ENCODE measurements at places on chromosomes 3 and 15.

- DNase-seq, result no peak
These were observed 32.4 kb downstream of the SEC61A1 start for GRCh38 chr3:128084675-128085021.

- peak; percentile 19 for DNase-seq
These were observed at the start of gene SPTSSB for GRCh38 chr3:161371441-161372320. SPTSSB (minus strand) TSS chr3:161371517; CDS start chr3:161346323, 25,194 bp downstream.

DNA sequence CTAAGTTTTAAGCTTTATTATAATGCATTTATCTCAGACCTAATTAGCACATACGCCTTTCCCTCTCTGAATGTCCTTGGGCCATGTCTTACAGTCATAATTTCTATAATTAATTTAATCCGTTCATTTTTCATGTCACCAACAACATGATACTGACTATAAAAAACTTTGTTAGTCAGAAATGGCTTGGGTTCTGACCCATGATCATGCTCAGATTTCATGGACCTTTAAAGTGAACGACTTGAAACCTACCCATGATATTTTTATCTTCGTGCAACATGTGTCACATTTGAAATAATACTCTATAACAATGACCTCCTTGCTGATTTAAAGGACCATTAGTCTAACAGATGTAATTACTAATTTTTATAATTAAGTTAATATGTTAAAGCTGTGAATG lies 1033.8 kb downstream of the DIPK2A start:
- DNase-seq, result no peak

DNA sequence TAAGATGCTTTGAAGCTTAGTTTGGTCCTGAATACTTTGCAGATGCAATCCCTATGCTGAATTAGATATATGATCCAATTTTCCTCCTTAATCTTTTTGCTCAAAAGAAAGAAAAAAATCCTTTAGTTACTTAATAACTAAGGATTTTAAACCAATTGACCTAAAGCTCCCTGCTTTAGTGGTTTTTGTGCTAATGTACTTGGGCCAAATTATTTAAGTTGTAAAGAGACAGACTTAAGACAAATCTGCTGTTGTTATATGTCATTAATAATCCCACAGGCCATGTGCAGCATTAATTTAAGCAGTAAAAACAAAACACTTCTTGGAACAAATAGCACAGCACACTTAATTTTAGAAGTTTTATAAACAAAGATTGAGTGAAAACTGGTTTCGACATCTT lies 776.1 kb upstream of the SEMA6D start:
- DNase-seq, result no peak

DNA sequence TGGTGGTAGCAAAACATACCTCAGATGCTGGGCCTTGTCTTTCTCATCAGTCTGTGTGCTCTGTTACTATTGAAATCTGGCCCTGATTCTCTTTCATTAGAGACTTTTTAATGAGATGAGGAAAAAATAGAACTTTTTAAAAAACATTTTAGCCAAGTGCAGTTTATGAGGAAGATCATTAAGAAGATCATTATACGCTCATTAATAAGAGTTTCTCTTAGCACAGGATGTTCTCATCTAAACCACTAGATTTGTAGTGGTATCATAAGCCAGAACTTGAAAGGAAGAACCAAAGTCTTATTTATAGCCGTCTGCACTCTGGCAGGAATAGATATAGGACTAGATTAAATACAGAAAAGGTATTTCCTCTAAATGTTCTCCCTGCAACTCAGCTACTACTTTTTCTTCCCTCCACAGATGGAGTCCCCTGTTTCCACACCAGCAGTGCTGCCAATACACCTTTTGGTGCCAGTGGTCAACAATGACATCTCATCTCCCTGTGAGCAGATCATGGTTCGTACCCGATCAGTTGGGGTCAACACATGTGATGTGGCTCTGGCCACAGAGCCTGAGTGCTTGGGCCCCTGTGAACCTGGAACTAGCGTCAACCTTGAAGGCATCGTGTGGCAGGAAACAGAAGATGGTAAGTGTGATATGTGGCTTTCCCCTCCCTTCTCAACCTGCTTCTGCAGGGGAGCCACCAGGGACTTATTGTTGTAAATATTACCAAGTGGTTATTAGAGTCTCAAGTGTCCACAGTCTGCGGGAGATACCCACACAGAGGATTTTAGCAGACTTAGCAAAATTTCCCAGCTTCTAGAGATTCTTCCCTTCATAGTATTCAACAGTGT lies 152.8 kb downstream of the RBPMS2 start:
- DNase-seq, result no peak

- DNase-seq, result no peak
These were observed 681.2 kb downstream of the SQOR start for GRCh38 chr15:46316024-46316423.

- no peak for DNase-seq
These were observed 26.8 kb upstream of the CYP11A1 start for GRCh38 chr15:74394090-74394846.

DNA sequence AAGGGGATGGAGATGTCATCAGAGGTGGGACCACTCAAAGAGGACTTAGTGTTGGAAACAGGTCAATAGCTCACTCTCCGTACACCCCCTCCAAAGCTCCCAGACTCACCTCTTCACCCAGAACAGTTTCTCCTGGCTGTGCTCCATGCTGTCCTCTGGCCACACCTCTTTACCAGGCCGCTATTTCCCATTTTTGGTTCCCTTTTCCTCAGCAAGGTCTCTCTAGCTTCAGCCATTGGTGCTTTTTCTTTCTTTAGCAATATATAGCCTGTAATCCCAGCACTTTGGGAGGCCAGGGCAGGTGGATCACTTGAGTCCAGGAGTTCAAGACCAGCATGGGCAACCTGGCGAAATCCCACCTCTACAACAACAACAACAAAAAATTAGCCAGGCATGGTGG lies 123.6 kb upstream of the SMAD3 start:
- no peak for DNase-seq

- no peak for DNase-seq
These were observed 59.8 kb upstream of the KLHL25 start for GRCh38 chr15:85854345-85855097.

DNA sequence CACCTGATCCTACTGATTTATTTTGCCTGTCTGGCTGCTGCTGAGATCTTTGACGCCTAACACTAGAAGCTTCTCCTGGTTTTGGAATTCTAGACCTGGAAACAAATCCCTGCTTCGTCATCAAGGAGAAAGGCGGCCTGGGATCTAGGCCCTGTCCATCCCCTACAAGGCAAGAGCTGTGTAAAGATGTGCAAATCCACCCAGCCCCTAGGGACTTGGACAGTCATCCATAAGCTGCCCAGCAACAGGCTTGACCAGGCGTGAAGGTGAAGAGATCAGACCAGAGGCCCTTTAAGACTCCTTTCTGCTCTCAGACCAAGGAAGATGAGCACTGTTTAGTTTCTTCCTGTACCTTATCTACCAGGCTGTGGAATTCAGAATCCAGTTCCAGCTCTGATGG lies 32.2 kb downstream of the SLC41A3 start:
- DNase-seq, result no peak

DNA sequence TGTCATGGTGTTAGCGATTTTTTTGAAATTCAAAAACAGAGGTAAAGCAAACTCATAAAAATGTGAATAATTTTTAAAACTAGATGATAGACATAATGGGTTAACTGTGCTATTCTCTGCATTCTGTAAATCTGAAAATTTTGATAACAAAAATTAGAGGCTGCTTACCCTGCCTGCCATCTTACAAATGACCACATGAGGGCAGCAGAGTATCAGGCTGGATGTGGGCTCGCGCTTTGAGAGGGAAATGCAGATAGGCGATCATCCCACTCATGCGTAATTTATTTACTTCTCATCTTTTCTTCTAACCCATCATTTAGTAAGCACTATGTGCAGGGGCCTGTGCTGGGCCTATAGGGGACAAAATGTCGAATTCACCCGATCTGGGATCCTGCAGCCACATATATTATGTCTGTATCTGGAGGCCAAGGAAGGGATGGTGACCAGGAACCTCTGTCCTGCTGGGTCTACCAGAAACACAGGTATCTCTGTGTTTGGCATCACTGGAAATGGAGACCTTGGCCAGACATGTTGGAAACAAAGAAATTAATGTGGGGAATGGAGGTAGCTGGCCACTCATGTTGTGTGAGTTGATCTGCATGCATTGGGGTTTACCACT lies 7.8 kb upstream of the RAD18 start:
- no peak for DNase-seq

DNA sequence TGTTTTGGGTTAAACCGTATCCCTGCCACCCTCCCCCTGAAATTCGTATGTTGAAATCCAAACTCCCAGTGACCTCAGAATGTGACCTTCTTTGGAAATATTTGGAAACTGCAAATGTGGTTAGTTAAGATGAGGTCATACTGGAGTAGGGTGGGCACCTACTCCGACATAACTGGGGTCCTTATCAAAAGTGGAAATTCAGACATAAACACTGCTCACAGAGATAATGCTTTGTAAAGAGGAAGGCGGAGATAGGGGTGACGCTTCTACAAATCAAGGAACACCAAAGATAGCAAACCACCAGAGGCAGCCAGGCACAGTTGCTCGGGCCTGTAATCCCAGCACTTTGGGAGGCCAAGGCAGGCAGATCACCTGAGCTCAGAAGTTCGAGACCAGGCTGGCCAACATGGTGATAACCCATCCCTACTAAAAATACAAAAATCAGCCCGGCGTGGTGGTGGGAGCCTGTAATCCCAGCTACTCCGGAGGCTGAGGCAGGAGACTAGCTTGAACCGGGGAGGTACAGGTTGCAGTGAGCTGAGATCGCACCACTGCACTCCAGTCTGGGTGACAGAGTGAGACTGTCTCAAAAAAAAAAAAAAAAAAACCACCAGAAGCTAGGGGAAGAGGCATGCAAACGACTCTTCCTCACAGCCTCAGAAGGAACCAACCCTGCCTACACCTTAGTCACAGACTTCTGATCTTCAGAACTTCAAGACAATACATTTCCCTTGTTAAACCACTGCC lies 51.1 kb upstream of the CHD2 start:
- no peak for DNase-seq

DNA sequence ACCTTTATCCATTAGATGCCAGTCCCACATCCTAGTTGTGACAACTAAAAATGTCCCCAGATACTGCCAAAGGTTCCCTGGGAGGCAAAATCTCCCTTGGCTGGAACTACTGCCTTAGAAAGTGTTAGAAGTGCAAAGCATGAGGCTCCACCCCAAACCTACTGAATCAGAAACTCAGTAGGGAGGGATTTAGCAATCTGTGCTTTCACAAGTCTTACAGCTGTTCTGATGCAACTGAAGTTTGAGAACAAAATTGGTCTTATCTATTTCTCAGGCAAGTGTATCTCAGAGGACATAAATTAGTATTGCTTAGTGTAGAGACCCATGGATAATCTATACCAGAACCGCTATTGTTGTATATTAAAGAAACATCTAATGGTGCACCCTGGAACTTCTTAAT lies 70.2 kb downstream of the CLDN1 start:
- no peak for DNase-seq

DNA sequence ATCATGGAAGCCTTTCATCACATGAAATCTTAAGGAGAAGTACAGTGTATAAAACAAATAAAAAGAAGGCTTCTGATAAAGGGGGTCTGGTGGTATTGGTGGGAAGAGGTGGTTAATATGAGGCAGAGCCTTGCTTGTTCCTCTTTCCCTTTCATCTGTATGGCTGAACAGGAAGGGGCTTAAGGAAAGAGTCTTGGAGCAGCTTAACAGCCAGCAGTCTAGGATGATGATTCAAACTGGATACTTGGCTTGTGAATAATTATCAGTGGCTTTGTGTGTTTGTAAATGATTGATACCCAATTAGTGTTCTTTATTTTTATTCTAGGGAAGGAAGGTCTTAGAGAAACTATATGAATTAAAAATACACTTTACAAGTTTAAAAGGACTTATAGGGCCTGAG lies 29.1 kb upstream of the TCAIM start:
- DNase-seq, result no peak
